CD4-positive, alpha-beta T cell treated with Interleukin-6 for 4 hours (primary cell): ENCODE measurements at places on chromosomes 13 and 19.
A peak's percentile ranks its signal among the peaks of the same experiment; 100 is the strongest.

GRCh38 chr13:113203507-113204377 is 4.7 kb downstream of the PCID2 start:
- DNase-seq, result no peak

DNA sequence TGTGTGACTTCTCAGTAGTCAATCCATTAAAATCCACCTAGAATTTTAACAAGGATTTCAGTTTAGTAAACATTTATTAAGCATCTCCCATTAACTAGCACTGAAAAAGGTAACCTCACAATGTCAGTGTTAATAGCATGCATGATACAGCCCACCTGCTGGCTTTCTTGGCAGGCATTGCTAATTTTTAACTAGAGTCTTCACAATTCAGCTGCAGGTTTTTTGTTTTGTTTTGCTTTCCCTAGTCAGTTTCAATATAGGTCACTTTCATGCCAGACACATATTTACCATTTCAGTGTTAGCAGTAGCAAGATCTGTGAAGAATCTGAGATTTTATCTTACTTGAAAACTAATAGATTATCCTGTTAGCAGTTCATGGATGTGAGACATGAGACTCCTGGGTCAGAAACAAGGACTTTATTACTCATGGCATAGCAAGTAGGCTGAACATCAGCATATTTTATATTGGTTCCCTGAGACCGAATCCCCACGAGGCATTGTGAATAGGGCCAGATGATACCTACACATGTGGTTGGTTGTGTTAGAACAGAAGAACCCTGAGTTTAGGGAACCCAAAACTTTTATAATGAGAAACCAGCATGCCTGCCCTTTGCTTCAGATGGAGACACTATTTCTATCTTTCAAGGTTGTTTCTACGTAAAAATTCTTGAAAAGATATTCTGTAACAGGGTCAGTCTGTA is 198.0 kb upstream of the HTR2A start:
- DNase-seq, result no peak

DNA sequence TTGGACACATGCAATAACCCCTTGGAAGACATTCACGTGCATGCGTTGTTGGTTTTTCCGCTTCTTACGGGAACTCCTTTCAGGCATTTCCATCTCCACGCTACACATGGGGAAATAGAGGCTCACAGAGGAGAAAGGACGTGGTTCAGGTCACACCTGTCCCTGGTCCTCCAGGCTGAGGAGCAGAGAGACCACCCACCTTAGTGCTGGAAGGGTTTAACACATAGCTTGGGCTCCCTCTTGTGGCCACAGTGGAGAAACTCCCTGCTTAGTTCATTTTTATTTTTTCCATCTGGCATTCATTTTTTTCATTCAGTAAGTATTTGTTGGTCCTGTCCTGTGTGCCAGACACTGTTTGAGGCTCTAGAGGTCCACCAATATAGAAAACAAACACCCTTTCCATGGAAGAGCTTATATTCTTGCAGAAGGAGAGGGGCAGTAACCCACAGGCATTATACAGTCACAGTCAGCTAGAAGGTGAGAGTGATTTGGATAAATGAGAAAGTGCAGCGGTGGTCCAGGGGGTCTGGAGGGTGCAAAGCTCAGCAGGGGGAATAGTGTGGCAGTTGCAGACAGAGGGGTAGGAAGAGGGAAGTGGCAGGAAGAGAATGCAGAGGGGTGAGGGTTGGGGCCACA is 24.2 kb upstream of the TTYH1 start:
- peak; percentile 83 for DNase-seq

DNA sequence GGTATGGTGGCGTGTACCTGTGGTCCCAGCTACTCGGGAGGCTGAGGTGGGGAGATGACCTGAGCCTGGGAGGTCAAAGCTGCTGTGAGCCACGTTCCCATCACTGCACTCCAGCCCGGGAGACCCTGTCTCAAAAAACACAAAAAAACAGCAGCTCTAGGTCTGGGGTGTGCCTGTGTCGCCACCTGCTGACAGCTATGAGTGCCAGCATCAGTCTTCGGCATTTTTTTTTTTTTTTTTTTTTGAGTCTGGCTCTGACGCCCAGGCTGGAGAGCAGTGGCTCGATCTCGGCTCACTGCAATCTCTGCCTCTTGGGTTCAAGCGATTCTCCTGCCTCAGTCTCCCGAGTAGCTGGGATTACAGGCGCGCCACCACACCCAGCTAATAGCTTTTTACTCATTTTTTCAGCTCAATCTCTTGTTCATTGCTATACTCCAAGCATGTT is 10.1 kb downstream of the AP2S1 start:
- peak; percentile 70 for DNase-seq

GRCh38 chr13:87777387-87777786 is 106.2 kb downstream of the SLITRK5 start:
- DNase-seq, result no peak

- DNase-seq, result no peak
Measured at GRCh38 chr13:32905063-32905863, 111.0 kb upstream of the KL start.

DNA sequence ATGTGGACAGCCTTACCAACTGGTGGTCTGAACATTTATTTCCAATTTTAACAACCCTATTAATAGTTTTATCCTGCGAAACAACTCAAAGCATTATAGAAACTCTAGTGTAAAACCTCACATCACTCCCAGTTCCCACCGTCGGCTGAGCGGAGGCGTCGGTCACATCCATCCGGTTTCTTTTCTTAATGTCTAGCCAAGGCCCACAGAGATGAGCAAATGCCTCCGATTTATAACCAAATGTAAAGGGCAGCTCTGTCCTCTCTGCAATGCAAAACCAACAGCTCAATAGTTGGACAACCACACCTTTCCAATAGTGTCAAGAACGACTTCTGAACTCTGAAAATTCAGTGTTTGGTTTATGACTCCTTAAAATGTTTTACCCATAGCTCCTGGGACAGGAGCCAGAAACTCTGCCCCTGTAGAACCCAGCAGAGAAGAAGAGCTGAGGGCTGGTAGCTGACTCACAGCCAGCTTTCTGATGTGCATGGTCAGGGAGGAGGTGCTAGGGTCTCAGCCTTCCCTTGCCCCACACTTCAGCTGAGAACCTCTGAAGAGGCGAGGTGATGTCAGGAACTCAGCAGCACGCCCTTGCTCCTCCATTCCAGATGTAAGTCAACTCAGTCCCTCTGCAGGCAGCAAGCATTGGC is 90.2 kb upstream of the UQCRFS1 start:
- no peak for DNase-seq

DNA sequence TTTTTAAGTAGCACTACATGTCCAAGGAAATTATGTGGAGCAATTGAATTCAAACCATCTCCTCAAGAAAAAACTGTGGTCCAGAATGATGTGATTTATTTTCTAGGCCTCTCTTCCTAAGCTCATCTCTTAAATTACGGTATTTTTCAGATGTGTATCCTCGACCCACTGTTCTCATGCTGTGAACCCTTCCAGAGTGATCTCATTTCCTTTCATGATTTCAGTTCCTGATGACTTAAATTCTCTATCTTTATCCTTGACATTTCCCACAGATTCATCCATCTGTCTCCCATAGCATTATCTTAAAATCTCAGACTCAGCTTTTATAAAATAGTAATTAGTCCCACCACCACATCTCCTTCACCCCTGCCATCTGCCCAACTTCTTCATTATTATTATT is 117.6 kb upstream of the SPRY2 start:
- DNase-seq, result no peak

DNA sequence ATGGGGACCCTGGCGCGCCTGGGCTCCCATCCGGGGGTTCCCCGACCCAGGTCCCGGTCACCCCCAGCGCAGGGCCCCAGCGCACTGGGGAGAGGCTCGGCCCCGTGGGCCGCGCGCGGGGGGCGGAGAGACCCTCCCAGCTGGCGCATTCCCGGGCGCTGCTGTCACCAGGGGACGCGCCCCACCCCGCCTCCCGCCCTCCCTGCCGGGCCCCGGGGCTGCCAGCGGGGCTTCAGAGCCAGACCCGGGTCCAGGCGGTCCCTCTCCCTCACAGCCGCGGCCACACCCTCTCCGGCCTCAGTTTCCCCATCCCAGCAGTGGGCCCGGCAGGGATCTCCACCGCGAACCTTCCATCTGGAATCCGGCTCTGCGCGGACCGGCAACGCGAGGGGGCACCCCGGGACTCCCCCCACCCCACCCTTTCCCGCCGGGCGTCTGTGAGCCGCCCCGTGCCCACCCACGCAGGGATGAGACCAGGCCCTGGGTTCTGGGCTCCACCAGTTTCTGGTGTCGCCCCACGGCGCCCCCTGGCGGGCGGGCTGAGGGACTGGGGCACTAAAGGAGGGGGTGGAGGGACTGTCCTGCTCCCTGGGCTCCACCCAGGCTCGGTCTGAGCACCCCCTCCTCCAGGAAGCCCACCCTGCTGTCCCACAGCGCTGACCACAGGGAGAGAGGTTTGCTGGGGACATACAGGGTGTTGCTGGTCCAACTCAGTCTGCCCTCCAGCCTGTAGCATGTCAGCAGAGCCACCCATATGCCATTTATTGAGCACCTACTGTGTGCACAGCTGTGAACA is 878 bp upstream of the ADAMTSL5 start:
- DNase-seq, result peak; percentile 76
